Thoracic aorta (tissue), 2 donors: ENCODE measurements at places on chromosomes 1 and 21. TPM values are rescaled to one million over a fixed set of nuclear protein-coding genes. Genes with fewer than 3 reads are reported as not detected.

The LCK gene
- total RNA-seq: 10.5 TPM

DNA sequence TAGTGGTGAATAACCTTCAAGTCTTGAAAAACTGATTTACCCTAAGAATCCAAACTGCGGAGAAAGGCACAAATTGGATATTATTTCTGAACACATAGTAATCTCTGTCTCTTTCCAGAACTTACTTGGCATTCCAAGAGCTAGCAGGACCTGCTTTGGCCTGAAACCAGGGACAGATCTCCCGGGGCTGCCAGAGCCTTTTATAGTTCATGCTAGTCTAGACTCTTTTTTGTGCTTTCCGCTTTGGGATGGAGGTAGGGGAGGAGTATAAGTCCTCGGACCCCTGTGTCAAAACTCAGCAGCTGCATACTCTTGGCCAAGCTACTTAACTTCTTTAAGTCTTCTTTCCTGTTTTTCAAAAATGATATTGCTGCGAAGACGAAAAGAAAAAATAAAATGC, 3.8 kb upstream of the RYR2 start:
- no peak for DNase-seq

The GBP2 gene
- total RNA-seq: 89.5 TPM

- no peak for DNase-seq
These were observed 593.4 kb downstream of the PTPRU start for GRCh38 chr1:29829448-29830344.
